Posterior cingulate gyrus (tissue), 11 donors: ENCODE measurements at places on chromosomes 1 and 21.

GRCh38 chr1:37599940-37600339 is 4.2 kb upstream of the GNL2 start:
- DNase-seq, result no peak

- no peak for DNase-seq
Observed at GRCh38 chr1:158311066-158311465, 20.3 kb downstream of the CD1B start.

- DNase-seq, result no peak
Observed at GRCh38 chr1:86502721-86503405, 34.1 kb downstream of the CLCA1 start.

DNA sequence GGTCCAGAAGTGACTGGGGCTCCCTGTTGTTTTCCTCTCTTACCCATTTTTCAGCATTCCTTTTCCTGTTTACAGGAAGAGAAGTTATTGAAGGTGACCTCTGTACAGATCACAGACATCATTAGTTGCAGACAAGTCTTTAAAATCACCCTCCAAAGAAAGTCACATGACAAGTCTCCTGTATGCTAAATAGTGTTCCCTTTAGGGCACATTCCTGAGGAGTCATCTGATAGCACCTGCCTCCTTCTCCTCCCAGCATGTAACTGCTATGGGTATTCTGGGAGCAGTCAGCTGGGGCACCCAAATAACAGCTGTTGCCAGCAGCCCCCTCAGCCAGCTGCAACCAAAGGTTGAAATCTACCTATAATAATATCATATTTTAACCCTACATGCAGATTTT is 200.6 kb downstream of the PTGER3 start:
- DNase-seq, result no peak

- no peak for DNase-seq
Observed at GRCh38 chr1:100597784-100598183, 59.8 kb downstream of the GPR88 start.

DNA sequence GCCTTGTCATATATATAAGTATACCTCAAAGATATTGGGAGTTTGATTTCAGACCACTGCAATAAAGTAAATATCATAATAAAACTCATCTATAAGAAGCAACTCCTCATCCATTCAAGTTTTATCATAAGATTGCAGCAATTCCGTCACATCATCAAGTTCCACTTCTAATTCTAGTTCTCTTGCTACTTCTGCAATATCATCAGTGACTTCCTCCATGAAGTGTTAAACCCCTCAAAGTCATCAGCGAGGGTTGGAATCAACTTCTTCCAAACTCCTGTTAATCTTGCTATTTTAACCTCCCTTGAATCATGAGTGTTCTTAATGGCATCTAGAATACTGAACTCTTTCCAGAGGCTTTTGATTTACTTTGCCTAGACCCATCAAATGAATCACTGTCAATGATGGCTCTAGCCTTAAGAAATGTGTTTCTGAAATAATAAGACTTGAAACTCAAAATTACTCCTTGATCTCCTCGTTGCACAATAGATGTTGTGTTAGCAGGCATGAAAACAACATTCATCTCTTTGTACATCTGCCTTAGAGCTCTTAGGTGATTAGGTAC is 88.3 kb downstream of the RPE65 start:
- DNase-seq, result no peak
